WTC11 (cell line): ENCODE measurements at places on chromosomes 12 and 14.

DNA sequence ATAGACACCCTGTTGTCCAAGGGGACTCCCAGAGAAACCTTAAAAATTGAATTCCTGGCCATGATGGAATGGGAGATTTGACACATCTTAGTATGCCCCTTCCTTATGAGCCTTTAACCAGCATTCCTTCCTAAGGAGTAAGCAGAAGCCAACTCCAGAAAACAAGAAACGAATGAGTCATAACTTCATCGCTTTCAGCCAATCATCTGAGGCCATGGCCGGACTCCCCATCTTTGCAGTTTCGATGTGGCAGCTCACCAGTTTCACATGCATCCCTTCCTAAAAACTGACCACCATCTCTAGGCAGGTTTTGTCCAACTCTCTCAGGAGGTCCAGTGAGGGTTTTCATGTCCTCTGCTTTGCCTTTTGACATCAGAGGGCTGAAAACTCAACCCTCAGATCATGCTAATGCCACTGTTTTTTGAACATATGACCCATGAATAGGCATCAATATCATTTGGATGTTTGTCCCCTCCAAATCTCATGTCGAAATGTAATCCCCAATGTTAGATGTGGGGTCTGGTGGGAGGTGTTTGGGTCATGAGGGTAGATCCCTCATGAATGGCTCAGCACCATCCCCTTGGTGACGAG is 19.9 kb downstream of the DAAM1 start:
- no peak for DNase-seq

DNA sequence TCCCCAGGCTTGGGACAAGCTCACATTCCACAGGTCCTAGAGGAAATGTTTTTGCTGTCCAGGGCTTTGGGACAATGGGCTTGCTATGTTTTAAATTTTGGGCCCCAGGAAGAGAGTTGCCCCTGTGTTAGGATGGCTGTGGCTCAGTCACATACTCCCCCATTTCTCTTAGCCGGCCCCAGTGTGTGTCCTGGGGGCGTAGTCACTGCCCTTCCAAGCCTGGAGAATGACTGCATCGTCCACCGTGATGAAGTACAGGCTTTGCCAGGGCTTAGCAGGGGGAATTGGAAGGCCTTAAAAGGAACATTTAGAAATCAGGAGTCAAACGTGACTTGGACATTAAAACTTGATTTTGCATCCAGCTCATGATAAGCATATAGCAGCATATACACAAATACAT is 293.6 kb downstream of the CACNA1C start:
- no peak for DNase-seq

DNA sequence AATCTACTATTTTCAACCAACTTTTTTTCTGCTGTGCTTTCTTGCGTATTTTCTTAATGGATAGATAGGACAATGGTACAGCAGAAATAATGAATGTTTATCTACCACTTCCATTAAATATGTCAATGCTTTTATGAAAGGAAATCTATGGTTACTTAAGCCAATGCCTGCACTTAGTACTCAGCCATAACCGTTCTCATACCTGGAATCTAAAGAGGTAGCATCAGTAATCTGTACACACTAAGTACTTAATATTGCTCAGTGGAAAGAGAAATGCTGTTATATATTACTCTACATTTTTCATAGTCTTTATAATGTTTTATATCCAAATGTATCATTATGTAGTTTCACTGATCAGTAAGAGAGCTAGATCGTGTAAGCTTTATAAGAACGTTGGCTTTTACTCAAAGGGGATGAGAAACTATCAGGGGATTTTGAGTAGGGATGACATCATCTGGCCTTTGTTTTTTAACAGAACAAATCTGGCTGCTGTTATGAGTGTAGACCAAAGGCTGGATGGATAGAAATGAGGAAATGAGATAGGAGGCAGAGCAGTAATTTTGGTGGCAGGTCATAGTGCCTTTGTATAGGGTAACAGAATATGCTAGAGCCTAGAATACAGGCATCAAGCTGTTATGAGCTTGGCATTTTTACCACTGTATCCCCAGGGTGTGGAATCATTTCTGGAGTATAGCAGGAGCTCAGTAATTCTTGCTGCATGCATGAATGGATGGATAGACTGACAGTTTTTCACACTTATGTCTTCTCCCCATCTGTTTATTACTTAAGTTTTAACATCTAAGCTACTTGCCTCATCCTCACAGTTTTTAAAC is 34.0 kb downstream of the ALG10B start:
- no peak for DNase-seq

DNA sequence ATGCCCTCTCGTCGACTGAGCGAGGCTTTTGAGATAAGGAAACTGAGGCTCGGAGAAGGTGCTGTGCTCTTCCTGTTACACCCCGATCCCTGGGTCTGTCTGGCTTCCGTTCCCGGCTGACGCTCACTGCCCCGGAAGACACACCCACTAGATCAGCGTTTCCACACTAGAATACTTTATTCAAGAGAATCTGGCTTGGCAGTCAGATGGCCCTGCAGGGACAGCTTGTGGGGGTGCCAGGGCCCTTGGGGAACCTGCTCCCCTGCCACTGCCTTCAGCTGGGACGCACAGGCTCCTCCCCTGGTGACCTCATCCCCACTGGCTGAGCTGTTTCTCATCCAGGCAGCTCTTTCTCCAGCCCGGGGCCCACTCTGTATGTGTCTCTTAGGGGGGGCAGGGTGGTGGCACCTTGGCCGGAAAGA is 13.7 kb downstream of the PGF start:
- DNase-seq = no peak

- no peak for DNase-seq
Observed at GRCh38 chr14:100834082-100834793, 8.3 kb downstream of the MEG3 start.

GRCh38 chr14:89186856-89187376 is 230.1 kb downstream of the FOXN3 start:
- no peak for DNase-seq

GRCh38 chr12:6951551-6952120 is 480 bp downstream of the PTPN6 start:
- no peak for DNase-seq

DNA sequence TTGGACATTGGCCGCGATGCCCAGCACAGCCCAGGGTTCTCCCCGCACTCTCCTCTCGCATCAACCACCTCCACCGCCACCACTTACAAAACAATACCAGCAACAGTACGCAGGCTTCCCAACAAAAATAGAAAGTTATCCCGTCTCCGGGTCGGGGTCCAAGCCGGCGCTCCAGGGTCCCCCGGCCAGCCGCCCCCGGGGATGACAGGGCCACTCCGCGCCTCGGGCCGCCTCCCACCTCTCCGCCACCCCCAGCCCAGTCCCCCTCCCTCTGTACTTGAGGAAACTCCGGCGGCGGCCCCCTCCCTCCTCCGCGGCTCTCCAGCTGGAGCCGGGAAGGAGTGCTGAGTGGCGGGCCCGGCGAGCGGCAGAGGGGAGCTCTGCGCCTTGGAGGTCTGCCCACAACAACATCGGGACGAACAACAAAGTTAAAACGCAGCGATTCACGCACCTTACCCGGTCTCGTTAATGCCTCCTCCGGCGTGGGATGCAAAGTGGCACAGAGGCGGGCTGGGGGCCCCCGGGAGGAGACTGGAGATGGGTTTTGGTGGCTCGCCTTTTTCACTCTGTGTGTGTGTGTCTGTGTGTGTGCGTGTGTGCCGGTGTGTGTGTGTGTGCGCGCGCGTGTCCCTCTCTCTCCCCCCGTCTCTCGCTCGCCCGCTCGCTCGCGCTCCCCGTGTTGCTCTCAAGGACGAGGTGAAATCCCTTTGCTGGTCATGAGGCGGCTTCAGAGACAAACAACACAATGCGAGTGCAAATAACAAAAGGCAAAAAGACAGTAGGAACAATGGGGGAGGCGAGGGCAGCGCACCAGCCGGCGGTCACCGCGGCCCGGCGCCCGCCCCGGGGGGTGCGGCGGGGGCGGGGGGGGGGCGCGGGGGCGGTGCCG is 386.8 kb downstream of the BCAT1 start:
- peak; percentile 80 for DNase-seq

DNA sequence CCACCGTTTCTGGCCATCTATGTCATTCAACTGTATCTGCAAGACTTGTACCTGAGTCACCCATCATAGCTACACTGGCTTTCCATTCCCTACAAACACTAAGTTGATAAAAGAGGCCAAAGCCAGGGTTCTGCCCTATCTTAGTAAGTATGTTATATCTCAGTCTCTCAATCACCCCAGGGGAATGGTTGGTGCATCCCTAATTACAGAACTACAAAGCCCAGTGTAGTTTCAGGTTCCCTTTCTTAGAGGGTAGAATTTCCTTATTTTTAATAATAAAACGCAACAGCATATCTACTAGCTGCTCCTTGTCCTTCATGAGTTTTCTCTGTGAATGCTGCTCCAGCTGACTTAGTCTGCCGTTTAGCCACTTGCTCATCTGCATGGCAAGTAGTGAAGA is 57.6 kb downstream of the ST8SIA1 start:
- DNase-seq = no peak

DNA sequence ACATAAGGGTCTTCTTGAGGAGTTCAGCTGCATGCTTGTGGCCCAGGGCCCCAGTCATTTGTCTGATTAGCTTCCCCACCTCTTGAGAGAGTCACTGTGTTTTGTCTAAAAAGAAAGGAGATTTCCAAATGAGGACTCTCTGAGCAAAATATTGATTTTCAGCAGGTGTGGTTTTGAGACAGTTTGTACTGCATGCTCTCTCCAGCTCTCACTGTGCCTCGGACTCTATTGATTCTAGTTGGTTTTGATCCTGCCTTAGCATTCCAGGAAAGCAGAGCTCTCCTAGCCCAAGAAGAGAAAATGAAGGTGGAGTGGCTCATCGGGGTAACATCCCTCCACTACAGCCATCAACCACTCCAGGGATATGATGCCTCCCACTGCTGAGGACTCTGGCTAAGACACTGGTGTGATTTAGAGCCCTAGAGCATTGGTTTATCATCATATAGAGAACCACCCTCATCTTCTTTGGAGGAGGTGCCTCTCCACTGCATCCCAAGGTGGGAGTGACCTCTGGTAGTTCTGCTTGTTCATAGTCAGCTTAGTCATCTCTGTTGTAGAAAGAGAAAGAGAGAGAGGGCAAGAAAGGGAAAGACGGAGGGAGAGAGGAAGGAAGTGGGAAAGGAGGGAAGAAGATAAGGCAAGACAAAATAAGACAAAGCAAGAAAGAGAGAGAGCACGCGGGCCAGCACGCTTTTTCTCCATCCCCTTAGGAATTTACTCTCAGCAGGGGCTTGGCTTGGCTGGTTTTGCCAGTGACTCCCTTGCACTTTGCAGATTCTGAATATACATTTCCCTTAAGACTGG is 365.6 kb downstream of the DPF3 start:
- DNase-seq = no peak

- no peak for DNase-seq
Observed at GRCh38 chr12:44947163-44947562, 71.0 kb upstream of the NELL2 start.

- DNase-seq = no peak
Observed at GRCh38 chr12:70520847-70521246, 116.4 kb downstream of the PTPRB start.

GRCh38 chr14:36967892-36968555 is 204.4 kb downstream of the SLC25A21 start:
- DNase-seq = no peak

DNA sequence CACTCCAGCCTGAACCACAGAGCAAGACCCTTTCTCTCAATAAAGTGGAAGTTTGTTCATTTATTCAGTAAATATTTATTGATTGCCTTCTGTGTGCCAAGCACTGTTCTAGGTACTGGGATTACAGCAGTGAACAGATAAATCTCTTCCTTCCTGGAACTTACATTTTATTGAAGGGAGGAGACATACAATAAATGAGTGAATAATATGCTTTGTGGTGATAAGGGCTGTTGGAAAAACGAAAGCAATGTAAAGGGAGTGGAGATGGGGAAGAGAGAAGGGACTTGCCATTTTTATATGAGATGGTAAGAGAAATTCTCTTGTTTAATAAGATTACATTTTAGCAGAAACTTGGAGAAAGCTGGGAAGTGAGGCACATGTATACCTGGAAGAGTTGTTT is 1.6 kb downstream of the GSKIP start:
- DNase-seq = no peak

- DNase-seq = no peak
Observed at GRCh38 chr14:73273799-73274198, 36.5 kb downstream of the PAPLN start.

DNA sequence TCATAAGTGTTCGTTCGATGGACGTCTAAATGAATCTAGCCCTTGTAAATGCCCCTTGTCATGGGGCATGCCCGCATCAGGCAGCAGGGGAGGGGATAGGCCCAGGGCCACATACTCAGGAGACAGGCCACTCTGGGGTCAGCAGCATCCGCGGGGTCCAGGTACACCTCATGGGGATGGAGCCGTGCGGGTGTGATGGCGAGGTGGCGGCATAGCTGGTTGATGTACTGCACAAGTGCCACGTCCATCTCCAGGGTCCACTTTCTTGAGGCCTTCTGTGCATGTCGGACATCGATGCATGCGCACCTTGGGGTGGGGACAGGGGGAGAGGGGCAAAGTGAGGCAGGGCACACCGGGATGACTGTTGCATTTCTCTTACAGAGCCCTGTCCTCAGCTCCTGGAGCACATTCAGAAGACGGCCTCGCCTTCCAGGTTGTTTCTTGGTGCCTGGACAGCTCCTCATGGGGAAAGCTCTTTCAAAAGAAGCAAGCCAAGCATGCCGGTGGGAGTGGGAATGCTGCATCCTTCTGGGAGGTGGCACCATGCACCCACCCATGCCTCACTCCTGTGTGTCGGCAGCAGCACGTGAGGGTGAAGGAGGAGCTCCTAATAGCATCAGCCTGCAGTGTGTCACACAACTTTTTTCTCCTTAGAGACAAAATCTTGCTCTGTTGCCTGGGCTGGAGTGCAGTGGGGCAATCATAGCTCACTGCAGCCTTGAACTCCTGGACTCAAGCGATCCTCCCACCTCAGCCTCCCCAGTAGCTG is 47.4 kb downstream of the TRAFD1 start:
- no peak for DNase-seq

DNA sequence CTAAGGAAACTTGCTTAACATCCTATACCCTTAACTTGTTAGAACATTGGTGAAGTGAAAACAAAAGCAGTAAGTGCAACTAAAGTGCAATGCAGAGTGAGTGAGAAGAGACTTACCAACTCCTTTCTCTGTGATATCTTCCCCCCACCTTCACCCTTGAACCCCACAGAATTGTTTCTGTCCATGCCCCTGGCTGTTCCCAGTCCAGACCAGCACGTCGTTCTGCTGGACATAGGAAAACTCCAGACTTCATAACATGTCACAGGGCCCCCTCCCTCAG is 91.9 kb downstream of the DAD1 start:
- DNase-seq = no peak

- DNase-seq = no peak
Observed at GRCh38 chr12:124376435-124376834, 81.5 kb downstream of the RFLNA start.

GRCh38 chr14:67784244-67784823 is 32.1 kb downstream of the ZFYVE26 start:
- DNase-seq = no peak
